Subcutaneous preadipocyte (primary cell): ENCODE measurements at places on chromosomes 2 and 18. TPM values are rescaled to one million over a fixed set of nuclear protein-coding genes. Genes with fewer than 3 reads are reported as not detected.

Gene UGT1A5
- total RNA-seq: not detected in 2 replicates

Gene MAP3K19
- not detected in 2 replicates for total RNA-seq

Gene CEBPZ
- total RNA-seq: 43.0 and 60.8 TPM in 2 replicates

Gene CRYBA2
- total RNA-seq: not detected in 2 replicates

Gene SEPTIN10
- 55.5 and 76.0 TPM in 2 replicates for total RNA-seq

Gene RGPD4
- total RNA-seq: not detected in 2 replicates
